K562 (cell line): ENCODE measurements at places on chromosomes 4 and X. TPM values are rescaled to one million over a fixed set of nuclear protein-coding genes. Genes with fewer than 3 reads are reported as not detected.

GRCh38 chr4:25860586-25861279 is 2.1 kb downstream of the SEL1L3 start:
- H3K27me3 ChIP-seq, result no peaks in the 10 kb centered on the region
- H3K36me3 ChIP-seq, result no peaks in the 10 kb centered on the region
- DNase-seq, result peak; percentile 72
- peaks cover 27% of the 10 kb centered on the region; the same call in 2 of the 3 replicates for H3K4me1 ChIP-seq
- H3K27ac ChIP-seq, result peak overlapping the region; percentile 77

DNA sequence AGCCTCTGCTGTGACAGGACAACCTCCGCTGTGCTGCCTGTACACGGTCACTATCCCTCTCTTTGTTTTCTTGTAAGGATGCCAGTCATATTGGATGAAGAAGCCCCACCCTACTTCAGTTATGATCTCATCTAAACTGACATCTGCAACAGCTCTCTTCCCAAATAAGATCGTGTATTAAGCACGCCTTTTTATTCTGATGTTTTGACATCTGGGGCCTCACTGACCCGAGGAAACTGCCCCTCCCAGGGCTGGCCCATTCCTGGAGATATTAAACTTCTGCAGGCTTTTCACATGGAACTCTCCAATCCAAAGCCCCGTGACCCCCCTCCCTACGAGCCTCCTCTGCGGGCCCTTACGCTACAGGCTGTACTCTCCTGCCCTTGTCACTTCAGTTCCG is 232.0 kb downstream of the ARHGAP10 start:
- no peaks in the 10 kb centered on the region for H3K4me1 ChIP-seq
- H3K36me3 ChIP-seq, result no peaks in the 10 kb centered on the region
- H3K4me3 ChIP-seq, result no peak overlapping the region
- no peaks in the 10 kb centered on the region for H3K27me3 ChIP-seq

DNA sequence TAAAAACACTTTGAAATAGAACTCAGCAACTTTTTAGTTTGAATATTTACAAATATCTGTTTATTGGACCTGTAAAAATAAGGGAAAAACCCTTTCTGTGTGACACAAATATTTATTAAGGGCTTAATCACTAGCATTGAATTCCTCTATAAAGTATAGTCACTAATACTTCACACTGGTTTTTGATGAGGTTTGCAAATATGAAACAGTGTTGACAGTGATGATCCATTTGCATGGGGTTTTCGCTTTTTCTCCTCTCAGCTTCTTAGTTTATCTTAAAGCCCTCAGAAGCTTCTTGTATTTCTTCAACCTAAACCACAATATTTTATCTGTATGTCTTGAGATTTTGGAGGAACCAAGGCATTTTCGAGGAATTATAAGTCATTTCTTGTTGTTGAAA is 96.6 kb upstream of the TEX13A start:
- no peaks in the 10 kb centered on the region for H3K36me3 ChIP-seq
- no peak for DNase-seq
- no peak overlapping the region for H3K4me3 ChIP-seq
- no peak overlapping the region for H3K27ac ChIP-seq

- H3K4me1 ChIP-seq, result no peaks in the 10 kb centered on the region
- DNase-seq, result no peak
- H3K36me3 ChIP-seq, result no peaks in the 10 kb centered on the region
- no peak overlapping the region for H3K27ac ChIP-seq
- H3K4me3 ChIP-seq, result no peak overlapping the region
These were observed 95.8 kb upstream of the EFHC2 start for GRCh38 chrX:44439242-44439794.

GRCh38 chr4:78621395-78621794 is 69.8 kb downstream of the ANXA3 start:
- H3K27me3 ChIP-seq, result no peaks in the 10 kb centered on the region
- DNase-seq, result peak; percentile 46
- peaks cover 15% of the 10 kb centered on the region for H3K4me1 ChIP-seq
- H3K27ac ChIP-seq, result peak overlapping the region; percentile 54

- peaks cover under 1% of the 10 kb centered on the region; the same call in 1 of the 3 replicates for H3K27me3 ChIP-seq
- DNase-seq, result no peak
These were observed 29.7 kb downstream of the F9 start for GRCh38 chrX:139560221-139560620.

- peaks cover 59% of the 10 kb centered on the region for H3K4me1 ChIP-seq
- H3K27me3 ChIP-seq, result peaks cover 81% of the 10 kb centered on the region
- no peak overlapping the region for H3K27ac ChIP-seq
- H3K4me3 ChIP-seq, result no peak overlapping the region
- H3K36me3 ChIP-seq, result no peaks in the 10 kb centered on the region
These were observed 79.4 kb downstream of the FAM53A start for GRCh38 chr4:1604706-1605205.

GRCh38 chr4:124090021-124090420 is 622.5 kb downstream of the ANKRD50 start:
- no peak overlapping the region for H3K4me3 ChIP-seq
- no peaks in the 10 kb centered on the region for H3K4me1 ChIP-seq
- no peak overlapping the region for H3K27ac ChIP-seq
- no peaks in the 10 kb centered on the region for H3K36me3 ChIP-seq

SPP1 gene
- 0.64 and 0.81 TPM in 2 replicates for total RNA-seq

SLBP gene
- 123 and 128 TPM in 2 replicates for total RNA-seq

CSN1S1 gene
- not detected in 2 replicates for total RNA-seq

DAPP1 gene
- 2.0 and 2.2 TPM in 2 replicates for total RNA-seq

NLRP2B gene
- not detected in 2 replicates for total RNA-seq

EXOC1L gene
- total RNA-seq, result 0.38 and 0.94 TPM in 2 replicates

PASD1 gene
- total RNA-seq, result 9.6 and 10.5 TPM in 2 replicates

SULT1E1 gene
- total RNA-seq, result not detected in 2 replicates
